ENCODE measurements at places on chromosomes 7 and 10. TPM values are rescaled to one million over a fixed set of nuclear protein-coding genes. Genes with fewer than 3 reads are reported as not detected.
A peak's percentile ranks its signal among the peaks of the same experiment; 100 is the strongest.

MEIG1 gene
- not detected for total RNA-seq

STEAP4 gene
- 3.0 TPM for total RNA-seq

SUV39H2 gene
- 5.2 TPM for total RNA-seq

PTPN20 gene
- 0.78 TPM for total RNA-seq

GRCh38 chr10:93346694-93347093 lies 135.4 kb downstream of the MYOF start:
- no peak for DNase-seq

- DNase-seq: no peak
These were observed 281.2 kb downstream of the SKAP2 start for GRCh38 chr7:26583094-26583648.

DNA sequence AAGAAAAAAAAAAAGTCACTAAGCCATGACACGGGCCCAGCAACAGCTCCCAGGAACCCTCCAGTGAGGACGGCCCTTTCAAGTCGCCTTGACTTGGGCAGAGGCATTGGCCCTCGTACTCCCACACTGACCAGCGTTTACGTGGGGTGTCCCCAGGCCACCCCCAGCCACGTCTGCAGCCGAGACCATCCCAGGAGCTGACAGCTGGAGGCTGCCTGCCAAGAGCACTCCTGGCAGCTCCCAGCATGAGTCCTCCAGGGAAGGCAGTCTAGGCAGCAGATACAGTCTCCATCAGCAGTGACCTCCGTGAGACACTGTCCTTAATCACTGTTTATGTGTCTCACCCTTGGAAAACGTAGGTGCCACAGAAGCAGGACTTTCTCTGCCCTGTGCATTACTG lies 86.5 kb downstream of the PROSER2 start:
- no peak for DNase-seq

DNA sequence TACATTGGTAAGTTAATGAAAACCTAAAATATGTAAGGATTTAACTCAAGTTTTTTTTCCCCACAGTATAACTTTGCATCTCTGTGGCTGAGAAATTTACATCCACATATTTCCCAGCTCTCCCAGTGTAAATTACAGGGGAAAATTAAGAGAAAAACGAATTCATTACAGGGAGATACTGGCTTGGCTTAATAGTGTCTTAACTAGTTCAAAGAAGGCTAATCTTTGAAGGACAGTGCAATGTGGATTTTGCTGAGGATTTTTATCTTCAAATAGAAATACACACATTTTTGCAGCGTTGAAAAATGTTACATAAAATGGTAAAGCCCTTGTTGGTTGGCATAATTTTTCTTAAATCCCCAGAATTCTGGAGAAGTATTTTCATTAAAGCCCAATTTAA lies 1.5 kb downstream of the CBX3 start:
- no peak for DNase-seq

GRCh38 chr10:97914837-97915211 lies 65.2 kb downstream of the GOLGA7B start:
- peak; percentile 62 for DNase-seq

DNA sequence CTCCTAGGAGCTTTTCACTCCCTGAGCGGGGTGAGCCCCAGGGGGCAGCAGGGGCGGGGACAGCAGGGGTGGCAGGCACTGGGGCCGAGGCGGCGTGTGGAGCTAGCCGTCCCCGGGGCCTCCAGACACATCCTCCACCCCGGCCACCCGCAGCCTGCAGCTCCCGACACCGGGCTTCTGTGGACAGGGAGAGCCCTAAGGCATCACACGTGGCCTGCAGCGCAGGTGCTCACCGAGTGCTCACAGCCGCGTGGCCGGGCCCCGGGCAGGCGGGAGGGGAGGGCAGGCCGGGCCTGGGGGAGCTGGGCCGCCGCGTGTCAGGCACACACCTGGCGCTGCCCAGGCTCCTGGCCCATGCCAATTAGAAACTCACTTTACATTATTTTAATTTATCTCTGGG lies 51.4 kb downstream of the MICALL2 start:
- DNase-seq: no peak

DNA sequence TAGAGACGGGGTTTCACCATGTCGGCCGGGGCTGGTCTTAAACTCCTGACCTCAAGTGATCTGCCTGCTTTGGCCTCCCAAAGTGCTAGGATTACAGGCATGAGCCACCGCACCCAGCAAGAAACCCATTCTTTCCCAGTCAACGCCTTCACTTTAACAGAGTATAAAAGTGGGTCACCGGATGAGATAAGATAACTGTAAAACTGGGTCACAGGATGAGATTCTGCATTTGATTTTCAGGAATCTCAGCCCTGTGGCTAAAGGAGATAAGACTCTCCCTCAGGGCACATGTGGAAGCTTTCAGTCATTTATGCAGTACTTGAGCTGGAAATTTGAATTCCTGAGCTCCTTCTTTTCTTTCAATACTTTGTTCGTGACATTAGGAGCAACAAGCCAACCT lies 70.8 kb downstream of the LRRC17 start:
- no peak for DNase-seq

DNA sequence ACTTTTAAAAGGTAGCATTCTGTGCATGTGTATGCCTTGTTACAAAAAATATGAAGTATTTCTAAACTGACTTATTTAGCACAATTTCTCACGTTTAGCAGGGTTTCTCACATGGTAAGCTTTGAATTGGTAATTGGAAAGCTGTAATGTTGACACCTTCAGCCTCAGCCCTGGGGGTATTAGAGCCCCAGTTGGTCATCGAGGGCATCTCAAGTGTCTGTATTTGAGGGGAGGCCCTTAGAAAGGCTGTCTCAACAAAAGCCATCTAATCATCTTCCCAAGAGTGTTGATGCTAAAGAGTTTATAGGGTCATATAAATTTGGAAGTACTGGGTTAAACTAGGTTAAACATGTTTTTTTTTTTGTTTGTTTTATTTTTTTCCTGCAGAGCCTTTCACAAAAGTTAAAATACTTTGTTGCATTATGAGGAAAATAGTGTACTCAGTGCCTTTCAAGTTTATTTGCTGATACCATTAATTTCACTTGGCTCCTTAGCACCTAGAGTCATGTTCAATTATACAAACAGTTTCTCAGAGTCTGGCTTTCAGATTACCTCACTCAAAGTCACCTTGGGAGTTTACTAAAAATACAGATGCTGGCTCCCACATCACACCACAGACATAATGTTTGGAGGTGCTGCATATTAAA lies 134.0 kb downstream of the CD36 start:
- no peak for DNase-seq

DNA sequence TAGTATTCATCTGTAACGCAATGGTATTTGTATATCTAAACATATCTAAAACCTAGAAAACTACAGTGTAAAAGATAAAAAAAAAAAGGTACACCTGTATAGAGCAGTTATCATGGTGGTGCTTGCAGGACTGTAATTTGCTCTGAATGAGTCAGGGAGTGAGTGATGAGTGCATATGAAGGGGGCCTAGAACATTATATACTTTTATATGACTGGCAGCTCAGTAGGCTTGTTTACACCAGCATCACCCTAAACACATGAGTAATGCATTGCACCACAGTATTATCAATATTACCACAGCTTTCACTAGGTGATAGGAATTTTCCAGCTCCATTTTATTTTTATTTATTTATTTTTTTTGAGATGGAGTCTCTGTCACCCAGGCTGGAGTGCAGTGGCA lies 40.8 kb downstream of the TRIM24 start:
- no peak for DNase-seq

DNA sequence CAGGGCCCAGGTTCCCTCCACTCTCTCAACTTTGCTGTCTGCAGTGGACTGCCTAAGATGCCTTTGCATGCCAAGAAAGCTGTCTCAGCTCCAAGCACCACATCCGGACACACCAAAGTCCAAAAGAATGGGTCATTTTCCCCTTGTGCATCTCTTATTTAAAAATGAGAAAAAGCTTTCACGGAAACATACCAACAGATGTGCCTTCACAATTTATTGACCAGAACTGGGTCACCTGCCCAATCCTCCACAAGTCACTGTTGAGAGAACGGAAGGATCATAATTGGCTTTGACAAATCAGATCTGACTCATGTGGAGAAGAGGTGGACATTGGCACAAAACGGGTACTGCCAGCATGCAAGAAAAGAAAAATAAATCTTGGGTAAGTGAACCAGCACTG lies 258.3 kb downstream of the SNX13 start:
- DNase-seq: no peak

DNA sequence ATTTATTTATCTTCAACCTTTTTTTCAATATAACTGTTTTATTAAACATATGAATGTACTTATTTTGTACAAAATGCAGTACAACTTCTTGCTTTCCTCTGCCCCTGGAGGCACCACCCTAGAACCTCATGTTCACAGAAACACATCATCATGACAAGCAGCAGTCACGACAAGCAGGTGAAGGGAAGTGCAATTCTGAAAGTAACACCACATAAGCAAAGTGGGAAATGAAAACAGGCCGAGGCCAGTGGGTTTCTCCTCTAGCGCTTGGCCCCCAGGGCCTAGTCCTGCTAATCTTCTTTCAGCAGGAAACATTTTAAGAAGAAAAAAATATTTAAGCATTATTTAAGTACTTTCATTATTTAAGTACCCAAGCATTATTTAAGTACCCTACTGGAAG lies 598.1 kb downstream of the SH2D4B start:
- no peak for DNase-seq

DNA sequence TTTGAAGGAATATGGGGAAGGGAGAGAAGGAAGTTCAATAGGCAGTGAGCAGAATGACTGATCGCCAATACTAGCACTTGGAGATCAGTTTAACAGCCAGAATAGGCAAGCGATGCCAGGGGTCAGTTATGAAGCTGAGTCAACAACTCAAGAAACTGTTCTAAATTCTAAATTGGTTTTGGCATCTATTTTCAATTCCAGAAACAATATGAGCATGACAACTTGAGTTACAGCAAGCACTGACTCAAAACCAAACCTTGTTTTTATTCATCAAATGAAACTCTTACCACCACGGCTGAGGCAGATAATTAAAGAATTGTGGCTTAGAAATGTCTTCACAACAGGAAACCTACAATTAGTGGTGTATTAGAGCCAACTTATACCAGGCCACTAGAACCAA lies 180.5 kb upstream of the ASAH2 start:
- peak; percentile 15 for DNase-seq

GRCh38 chr7:73899731-73900142 lies 38.8 kb downstream of the TMEM270 start:
- no peak for DNase-seq

- no peak for DNase-seq
These were observed 426.4 kb downstream of the TYW1 start for GRCh38 chr7:67423065-67423464.

- DNase-seq: no peak
These were observed 73.3 kb downstream of the ARID5B start for GRCh38 chr10:61974601-61975390.

DNA sequence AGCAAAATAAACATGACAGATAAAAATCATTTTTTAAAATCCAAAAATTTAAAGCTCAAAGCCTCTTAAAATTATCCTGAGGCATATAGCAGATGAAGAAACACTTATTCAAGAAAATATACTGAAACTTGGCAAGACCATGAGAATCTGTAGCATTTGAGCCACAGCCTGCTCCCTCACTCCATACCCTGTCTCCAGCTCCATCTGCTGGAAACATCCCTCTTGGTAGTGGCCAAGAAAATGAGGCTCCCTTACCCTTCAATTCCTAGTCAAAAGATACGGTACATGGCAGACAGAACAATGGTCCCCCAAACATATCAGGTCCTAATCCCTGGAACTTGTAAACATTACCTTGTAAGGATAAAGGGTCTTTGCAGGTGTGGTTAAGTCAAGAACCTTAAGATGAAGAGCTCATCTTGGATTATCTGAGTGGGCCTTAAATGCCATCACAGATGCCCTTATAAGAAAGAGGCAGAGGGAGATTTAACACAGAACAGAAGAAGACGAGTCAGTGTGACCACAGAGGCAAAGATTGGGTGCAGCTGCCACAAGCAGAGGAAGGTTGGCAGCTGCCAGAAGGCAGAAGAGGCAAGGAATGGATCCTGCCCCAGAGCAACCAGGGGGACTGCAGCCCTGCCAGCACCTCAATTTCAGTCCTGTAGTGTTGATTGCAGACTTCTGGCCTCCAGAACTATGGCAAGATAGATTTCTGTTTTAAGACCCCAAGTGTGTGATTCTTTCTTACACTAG lies 149.4 kb downstream of the ZNF248 start:
- DNase-seq: no peak

Measured in natural killer cell (primary cell).